Peyer's patch (tissue), 4 donors: ENCODE measurements at places on chromosomes 5 and 9. TPM values are rescaled to one million over a fixed set of nuclear protein-coding genes. Genes with fewer than 3 reads are reported as not detected.

LIX1 gene
- total RNA-seq = 0.13 TPM

DNA sequence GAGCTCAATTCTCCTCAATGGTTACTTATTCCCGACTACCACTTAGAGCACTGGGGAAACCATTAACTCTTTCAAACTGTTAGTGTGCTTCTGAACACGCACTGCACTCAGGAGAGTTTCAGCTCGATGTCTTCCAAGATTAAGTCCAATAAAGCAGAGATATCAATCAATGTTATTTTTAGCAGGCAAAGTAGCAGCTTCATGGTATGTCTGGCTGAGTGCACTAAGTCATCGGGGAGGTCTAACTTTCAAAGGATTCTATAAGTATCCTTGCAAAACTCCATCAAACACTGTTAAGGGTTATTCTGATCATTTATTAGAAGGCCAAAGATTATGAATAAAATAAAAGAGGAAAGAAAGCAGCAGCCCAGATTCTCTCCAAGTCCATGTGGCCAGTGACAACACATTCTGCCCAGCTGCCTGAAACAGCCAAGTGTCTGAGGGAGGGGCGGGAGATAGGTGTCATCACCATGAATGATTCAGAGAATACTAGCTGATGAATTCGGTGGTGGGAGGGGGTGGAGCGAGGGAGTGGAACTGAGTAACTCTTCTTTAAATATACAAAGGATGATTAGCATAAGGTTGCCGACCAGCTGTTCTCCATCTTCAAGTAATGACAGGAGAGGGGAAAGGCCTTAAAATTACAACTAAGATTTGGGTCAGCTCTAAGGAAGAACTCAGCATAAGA, 21.3 kb downstream of the NREP start:
- H3K4me3 ChIP-seq = no peak overlapping the region
- DNase-seq = no peak
- H3K27ac ChIP-seq = no peak overlapping the region
- no peaks in the 10 kb centered on the region for H3K36me3 ChIP-seq
- H3K27me3 ChIP-seq = no peaks in the 10 kb centered on the region

DNA sequence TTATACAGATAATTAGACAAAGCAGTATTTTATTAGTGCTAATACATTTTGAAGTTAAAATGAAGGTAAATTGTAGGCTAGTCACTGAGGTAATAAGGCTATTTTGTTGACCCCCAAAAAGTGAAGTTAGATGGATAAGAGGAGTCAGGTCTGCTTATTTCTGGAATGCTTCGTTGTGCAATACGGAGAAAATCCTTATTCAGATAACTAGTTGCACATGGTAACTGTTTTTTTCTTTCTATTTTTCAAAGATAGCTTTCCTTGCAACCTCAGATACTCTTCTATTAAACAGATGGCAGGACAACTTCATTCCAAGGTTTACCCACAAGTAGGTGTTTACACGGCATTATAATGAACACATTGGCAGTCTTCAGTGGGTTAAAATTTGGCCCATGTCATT, 101.1 kb downstream of the TMEM174 start:
- H3K4me1 ChIP-seq = no peaks in the 10 kb centered on the region
- no peak overlapping the region for H3K4me3 ChIP-seq
- no peaks in the 10 kb centered on the region for H3K27me3 ChIP-seq

GRCh38 chr9:74309654-74310053, 187.5 kb upstream of the RORB start:
- H3K4me1 ChIP-seq = no peaks in the 10 kb centered on the region
- no peak for DNase-seq
- H3K4me3 ChIP-seq = no peak overlapping the region
- no peaks in the 10 kb centered on the region for H3K36me3 ChIP-seq
- H3K27me3 ChIP-seq = no peaks in the 10 kb centered on the region
- H3K27ac ChIP-seq = no peak overlapping the region

DNA sequence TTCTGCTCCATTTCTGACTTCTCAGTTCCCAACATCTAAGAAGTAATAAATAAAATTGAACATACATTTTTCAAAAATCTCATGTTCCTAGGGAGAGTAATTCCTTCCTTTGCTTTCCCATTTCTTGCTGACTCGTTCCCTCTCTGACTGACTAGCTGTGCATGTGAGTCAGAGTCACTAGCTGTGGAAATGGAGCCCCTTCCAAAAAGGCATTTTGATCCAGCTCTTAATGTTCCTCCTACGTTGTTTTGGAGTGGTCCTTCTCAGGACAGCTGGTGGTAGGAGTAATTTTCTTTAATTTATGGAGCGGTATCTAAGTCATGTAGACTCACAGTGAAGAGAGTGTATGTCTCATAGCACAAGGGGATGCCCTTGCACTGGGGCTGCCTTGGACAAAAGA, 460.2 kb downstream of the GADD45G start:
- no peak overlapping the region for H3K4me3 ChIP-seq
- DNase-seq = no peak
- H3K4me1 ChIP-seq = no peaks in the 10 kb centered on the region

DNA sequence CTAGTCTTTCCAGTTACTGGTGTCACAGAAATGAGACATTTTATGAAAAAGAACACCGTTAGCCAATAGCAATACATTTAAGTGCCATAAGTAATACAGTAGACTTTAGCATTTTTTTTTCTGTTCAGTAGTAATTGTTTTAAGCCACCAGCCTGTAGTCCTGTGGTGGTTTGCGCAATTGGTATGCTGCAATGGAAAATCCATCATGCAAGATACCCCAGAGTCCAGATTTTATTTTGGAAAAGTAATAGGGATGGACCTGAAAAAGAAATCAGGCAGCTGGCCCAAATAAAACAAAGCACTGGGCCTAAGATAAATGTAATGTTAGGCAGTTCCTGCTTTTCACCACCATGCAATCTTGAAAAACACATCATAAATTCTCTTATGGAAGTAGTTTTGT, 94.6 kb upstream of the RASGRF2 start:
- H3K4me1 ChIP-seq = no peaks in the 10 kb centered on the region
- no peak overlapping the region for H3K4me3 ChIP-seq
- no peak overlapping the region for H3K27ac ChIP-seq
- no peaks in the 10 kb centered on the region for H3K27me3 ChIP-seq

DNA sequence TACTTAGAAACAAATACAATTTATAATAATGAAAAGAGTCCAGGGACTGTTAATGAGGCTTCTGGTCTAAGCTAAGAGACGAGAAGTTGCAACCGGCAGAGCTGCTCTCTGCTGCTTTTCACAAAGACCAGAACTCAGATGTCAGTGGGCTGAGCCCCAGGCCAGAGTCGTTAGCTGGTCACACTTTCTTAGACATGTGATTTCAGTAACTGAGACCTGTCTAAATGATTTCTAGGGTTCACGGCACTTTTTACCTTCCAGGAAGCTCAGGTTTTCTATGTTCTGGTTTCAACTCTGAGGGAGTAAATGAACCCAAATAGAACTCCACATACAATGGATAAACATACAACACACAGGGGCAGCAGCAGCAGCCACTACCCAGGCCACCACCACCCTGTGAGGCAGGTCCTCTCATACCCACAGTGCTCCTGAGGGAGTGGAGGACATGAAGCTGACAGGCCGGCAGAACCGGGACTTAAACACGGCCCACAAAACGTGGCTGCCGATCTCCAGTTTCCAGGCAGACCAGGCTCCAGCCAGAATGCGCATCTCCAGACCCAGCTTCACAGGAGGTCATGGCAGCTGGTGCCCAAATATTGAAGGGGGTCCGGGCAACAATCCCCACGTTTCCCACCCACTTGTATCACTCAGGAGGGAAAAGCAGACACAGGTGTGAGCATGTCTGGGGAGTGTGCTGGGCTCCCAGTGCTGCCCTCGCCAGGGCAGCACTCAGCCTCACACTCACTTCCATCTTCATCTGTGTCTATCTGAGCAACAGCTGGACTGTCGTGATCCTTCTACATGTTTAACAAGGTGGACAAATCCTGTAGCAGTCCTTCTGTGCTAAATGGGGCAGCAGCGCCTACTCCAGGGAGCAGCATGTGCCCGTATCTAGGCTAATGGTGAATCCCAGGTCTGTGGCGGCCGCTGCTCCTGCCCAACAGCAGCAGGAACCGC, 38.8 kb downstream of the IARS1 start:
- no peaks in the 10 kb centered on the region for H3K4me1 ChIP-seq
- H3K27ac ChIP-seq = no peak overlapping the region
- no peaks in the 10 kb centered on the region for H3K27me3 ChIP-seq

DNA sequence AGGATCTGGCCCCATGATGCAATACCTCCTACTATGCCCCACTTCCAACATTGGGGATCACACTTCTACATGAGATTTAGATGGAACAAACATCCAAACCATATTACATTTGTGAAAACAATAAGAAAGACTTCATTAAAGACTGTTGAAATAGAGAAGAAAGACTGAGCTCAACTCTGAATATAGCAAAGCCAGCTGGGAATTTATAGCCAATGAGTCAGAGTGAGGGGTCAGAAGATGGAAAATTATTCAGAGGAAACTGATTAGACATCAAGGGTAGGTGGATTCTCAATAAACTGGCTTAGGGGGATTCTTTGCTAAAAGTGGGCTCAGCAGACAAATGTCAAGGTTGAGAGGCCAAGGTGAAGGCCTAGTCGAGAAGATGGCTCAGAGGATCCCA, 25.6 kb downstream of the BTF3 start:
- H3K27me3 ChIP-seq = no peaks in the 10 kb centered on the region
- H3K4me3 ChIP-seq = no peak overlapping the region
- no peak overlapping the region for H3K27ac ChIP-seq
- no peaks in the 10 kb centered on the region for H3K4me1 ChIP-seq

- no peak overlapping the region for H3K27ac ChIP-seq
- no peak overlapping the region for H3K4me3 ChIP-seq
- DNase-seq = no peak
- no peaks in the 10 kb centered on the region for H3K27me3 ChIP-seq
- no peaks in the 10 kb centered on the region for H3K4me1 ChIP-seq
These were observed 16.2 kb upstream of the TJP2 start for GRCh38 chr9:69157751-69158466.

DNA sequence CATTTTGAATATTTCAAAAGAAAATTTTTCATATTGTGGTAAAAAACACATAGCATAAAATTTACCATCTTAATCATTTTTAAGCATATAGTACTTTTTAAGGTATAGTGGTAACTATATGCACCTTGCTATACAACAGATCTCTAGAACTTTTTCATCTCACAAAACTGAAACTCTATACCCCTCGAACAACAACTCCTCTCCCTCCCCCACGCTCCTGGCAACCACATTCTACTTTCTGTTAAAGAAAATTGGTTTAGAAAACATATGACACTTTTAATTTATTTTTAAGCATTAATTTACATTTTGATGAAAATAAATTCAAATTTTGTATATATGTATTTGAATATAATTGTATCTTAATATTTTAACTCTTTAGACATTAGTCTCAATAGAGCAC, 147.2 kb upstream of the EFNA5 start:
- no peaks in the 10 kb centered on the region for H3K27me3 ChIP-seq
- no peaks in the 10 kb centered on the region for H3K36me3 ChIP-seq

GRCh38 chr9:132006677-132007370, 72.8 kb downstream of the MED27 start:
- no peaks in the 10 kb centered on the region for H3K36me3 ChIP-seq
- no peaks in the 10 kb centered on the region for H3K27me3 ChIP-seq
- no peak for DNase-seq
- no peaks in the 10 kb centered on the region for H3K4me1 ChIP-seq

- no peak overlapping the region for H3K27ac ChIP-seq
- no peak for DNase-seq
- no peaks in the 10 kb centered on the region for H3K4me1 ChIP-seq
- H3K27me3 ChIP-seq = no peaks in the 10 kb centered on the region
- H3K36me3 ChIP-seq = no peaks in the 10 kb centered on the region
These were observed 84.0 kb downstream of the PIK3R1 start for GRCh38 chr5:68299575-68299974.

GRCh38 chr5:133063965-133064364, 12.2 kb downstream of the HSPA4 start:
- no peak overlapping the region for H3K4me3 ChIP-seq
- H3K36me3 ChIP-seq = no peaks in the 10 kb centered on the region
- no peak overlapping the region for H3K27ac ChIP-seq
- no peak for DNase-seq

DNA sequence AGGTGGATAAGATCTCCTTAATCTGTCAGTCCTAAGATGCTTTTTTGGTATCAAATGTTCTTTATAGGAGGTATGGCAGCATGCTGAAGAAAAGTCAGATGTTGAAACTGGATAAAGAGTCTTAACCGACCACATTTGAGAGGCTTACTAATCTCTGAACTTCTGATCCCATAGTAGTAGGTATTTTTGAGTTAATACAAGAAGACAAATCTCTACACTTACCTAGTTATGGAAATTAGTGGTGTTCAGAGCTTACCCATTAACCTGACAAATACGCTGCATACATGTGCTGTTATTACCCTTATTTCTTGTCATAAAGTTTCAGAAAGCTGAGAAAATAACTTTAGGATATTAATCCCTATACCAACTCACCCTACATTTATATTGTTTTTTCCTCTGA, 83.0 kb downstream of the ISL1 start:
- H3K27me3 ChIP-seq = no peaks in the 10 kb centered on the region
- H3K4me3 ChIP-seq = no peak overlapping the region
- no peaks in the 10 kb centered on the region for H3K36me3 ChIP-seq
- no peaks in the 10 kb centered on the region for H3K4me1 ChIP-seq
- DNase-seq = no peak
- no peak overlapping the region for H3K27ac ChIP-seq

DNA sequence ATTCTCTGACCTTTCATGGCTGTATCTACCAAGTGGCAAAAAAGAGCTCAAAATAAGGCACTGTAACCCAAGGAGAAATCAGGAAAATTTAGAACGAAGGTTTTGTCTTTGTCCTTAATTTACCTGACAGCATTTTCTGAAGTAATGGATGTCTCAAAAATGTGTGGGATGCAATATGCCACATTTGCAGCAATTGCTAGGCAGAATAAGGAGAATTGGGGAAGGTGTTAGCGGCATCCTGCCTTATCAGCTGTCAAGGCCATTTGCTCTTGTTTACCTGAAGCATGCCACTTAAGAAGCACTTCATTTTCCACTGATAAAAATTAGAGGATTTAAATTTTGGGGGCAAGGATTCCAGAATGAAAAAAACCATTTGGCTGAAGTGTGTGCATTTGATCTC, 39.0 kb downstream of the PDE8B start:
- H3K27ac ChIP-seq = no peak overlapping the region
- no peaks in the 10 kb centered on the region for H3K27me3 ChIP-seq
- H3K4me3 ChIP-seq = no peak overlapping the region
- H3K36me3 ChIP-seq = no peaks in the 10 kb centered on the region

- H3K27me3 ChIP-seq = no peaks in the 10 kb centered on the region
- H3K36me3 ChIP-seq = peaks cover 25% of the 10 kb centered on the region
- H3K4me1 ChIP-seq = peaks cover 10% of the 10 kb centered on the region
- H3K27ac ChIP-seq = peak overlapping the region; percentile 39
- peak overlapping the region; percentile 41 for H3K4me3 ChIP-seq
These were observed 132.7 kb upstream of the DMRT1 start for GRCh38 chr9:708551-709432.
